Tibial nerve (tissue), 4 donors: ENCODE measurements at places on chromosomes 7 and 10.
A peak's percentile ranks its signal among the peaks of the same experiment; 100 is the strongest.

DNA sequence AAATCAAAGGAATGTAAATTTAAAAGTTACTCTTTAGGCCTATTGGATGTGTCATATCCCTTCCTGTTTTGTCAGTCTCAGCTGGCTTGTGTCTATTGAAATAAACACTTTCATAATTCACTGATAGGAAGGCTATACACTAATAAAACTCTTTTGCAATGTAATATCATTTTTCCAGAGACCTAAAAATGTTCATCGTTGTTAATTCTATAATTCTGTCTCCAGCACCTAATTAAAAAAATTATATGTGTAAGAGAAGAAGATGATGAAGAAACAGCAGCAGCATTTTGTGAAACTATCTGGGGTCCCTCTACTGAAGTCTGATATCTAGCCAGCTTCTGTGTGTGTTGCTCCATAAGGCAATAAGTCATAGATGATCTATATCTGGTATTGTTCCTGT, 602.7 kb downstream of the ETV1 start:
- DNase-seq: no peak

GRCh38 chr10:22927661-22928403, at the start of gene ARMC3:
Gene ARMC3, plus strand, starts transcription at chr10:22928053. Its CDS starts 3,944 bp downstream, at chr10:22931997.
- no peak for DNase-seq

DNA sequence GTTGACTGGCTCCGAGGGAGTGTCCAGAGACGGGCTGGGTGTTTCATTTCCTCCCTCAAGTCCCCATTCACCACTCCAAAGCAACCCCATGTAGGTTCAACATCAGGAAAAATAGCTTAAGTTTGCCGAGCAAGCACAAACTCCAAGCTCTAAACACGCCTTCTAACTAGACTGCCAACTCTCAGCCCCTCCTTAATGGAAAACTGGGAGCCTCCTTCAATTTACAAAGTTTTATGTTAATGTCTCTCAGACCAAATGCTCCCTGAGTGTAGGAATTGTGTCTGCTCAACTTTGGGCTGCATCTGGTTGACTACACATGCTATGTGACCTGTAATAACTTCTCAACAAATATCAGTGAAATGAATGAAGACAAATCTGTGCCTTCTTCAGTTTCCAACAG, 87.5 kb downstream of the FAM204A start:
- no peak for DNase-seq

GRCh38 chr10:89645742-89646172, 715 bp upstream of the PANK1 start:
- DNase-seq: no peak

- DNase-seq: no peak
Measured at GRCh38 chr7:15848901-15849300, 162.4 kb upstream of the MEOX2 start.

DNA sequence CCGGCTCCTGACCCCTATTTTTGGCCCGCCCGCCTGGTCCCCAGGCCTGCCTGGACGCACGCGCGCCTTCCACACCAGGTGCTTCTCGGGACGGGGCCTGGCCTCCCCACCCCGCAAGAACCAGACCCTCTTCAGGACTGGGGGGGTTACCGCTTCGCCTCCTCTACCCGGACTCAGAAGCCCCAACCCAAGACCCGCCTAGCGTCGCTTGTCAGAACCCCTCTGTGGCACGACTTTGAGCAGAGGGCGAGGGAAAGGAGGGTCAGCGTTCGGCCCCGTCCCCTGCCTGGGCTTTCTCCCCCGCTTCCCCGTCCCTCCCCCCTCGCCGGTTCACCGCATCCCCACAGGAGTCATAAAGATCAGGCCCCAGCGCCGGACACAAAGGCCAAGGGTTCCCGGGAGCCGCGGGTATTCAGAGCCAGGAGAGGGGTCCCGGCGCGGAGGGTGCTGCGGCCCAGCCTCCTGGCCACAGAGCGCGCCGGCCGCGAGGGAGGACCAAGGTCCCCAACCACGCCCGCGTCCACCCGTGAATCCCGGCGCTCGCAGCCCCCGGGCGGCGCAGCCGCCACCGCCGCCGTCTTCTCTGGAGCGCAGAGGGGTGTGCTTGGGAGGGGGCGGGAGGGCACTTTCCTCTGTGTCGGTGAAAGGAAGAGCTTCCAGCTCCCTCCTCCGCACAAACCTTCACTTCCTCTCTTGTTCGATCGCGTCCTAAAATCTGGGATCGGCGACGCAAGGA, 351.9 kb downstream of the DNAJB6 start:
- no peak for DNase-seq

DNA sequence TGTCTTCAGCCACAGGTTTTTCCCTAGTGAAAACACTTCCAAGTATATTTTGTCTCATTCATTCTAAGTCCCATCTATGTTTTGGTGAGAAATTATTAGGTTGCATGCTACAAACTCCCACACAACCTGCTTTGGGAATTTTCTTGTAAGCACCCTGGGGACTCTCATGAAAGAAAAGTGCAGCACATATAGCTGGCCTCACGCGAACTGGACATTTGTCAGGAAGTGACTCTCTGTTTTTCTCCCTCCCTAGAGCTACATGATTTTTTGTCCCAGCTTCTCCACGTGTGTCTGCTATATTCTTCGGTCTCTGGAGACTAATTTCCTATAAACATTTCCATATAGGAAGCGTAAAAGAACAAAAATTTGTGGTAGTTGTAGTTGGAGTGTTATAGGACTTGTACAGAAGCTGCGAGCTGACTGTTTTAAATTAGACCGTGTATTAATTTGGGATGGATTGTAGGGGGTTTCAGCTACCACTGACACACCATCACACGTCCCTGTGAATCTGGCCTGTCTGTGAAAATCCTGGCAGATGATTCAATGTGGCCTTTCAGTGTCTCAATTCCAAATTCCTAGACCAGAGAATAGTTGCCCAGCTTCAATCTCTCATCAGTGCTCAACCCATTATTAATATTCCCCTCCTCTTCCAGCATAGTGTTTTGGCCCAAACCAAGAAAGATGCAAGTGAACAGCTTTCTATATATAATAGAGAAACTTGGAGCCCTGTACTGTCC, 40.2 kb downstream of the ARL4A start:
- DNase-seq: no peak

DNA sequence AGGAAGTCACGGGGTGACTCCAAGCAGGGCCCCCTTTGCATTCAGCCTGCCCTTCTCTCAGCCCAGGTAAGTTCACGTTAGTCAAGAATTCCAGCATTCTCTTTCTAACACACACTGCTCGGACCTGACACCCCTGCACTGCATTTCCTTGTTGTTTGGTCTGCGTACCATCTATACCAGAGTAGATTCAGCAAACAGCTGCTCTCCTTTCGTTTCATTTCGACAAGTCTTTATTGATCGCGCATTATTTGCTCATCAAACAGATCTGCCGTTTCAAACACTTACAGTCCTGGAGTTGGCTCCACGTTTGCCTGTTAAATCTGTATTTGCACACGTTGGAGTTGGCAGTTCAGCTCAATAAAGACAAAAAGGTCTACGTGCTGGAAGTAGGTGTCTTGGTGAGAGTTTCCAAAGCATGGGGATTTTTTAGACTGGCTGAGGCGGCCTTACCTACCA, 495.1 kb downstream of the RPS24 start:
- no peak for DNase-seq

DNA sequence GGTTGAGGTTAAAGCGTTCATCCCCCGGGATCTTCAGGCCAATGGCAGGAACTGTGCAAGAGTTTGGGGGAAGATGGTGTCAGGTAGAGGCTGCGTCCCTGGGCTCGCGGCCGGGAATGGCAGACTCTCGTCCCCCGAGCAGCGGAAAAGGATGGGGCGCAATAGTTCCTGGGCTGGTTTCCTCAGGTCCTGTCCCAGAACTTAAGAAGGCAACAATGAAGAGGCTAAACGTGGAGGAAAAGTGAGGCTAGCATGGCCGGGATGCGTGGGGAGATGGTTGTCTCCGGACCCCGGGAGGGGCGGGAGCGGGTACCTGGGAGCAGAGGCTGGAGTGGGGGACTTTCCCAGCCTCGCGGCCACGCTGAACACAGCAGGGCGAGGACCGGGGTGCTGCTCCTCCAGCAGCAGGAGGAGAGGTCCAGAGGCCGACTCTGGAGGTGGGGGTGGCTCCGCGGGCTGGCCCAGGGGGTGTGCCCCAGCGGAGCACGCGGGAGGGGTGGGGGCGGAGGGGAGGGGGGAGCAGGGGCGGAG, 882 bp downstream of the IRF5 start:
- DNase-seq: no peak

DNA sequence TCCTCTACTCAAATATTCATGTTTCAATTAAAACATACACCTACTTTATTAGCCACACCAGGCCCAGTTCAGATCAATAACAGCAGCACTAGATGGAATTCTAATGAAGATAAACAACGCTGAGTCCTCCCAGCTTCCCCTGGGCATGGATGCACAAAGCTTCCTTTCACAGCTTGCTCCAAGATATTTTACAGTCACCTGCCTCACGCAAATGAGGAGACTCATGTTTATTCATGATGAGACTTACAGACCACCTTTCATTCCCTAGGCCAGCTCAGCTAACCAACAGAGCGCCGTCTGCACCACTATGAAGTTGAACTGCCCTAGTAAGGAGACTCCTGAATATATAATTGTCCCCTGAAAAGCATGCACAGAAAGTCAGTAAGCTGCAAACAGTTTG, 283.0 kb upstream of the AOAH start:
- no peak for DNase-seq

DNA sequence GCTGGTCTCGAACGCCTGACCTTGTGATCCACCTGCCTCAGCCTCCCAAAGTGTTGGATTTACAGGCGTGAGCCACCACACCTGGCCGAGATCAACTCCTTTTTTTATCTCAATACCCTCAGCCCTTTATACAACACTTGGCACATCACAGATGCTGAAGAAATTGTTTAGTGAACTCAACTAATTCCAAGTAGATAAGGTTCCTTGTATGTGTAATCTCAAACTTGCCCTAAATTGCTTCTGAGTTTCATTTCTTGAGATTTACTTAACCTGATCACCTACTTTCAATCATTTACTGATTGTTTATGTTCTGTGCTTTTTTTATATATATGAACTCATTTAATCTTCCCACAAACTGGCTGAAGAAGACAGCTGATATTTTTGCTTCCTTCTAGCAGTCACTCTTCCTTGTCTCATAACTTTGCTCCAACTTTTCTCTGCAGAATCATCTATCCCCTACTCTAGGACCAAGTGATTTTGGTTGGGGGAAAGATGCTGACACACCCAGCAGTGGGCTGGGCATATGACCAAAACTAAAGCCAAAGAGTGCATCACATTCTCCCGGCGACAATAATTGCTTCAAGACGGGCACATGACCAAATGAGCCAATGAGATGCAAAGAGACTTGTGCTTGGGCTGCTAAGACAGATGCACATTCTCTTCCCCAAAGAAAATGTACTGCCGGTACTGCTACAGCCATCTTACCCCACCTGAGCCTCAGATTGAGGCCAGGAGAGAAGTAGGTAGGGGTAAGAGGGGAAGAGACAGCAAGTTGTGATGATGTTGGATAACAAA, 40.3 kb upstream of the ARID5B start:
- no peak for DNase-seq

GRCh38 chr7:101707587-101707986, 78.5 kb upstream of the MYL10 start:
- no peak for DNase-seq

- DNase-seq: no peak
Measured at GRCh38 chr10:34454590-34455261, 360.4 kb downstream of the PARD3 start.

DNA sequence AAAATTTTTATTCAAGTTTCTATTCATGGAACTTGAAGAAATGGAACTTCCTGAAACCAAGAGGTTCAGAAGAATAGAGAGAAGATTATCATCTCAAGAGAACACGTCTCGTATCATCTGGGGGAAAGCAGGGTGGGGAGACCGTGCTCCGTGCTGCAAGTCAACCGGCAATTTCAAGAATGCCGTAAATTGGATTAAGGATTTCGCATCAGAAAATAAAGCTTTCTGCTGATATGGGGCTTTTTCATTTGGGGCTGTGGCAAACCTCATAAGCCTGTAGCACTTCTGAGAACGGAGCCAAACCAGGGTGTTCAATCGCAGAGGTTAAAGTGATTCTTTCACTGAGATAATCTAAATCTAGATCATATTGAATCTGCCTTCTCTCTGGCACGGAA, 150.1 kb upstream of the NPS start:
- no peak for DNase-seq

- DNase-seq: no peak
Measured at GRCh38 chr7:22622116-22622785, 104.7 kb upstream of the IL6 start.

GRCh38 chr7:35467456-35467978, 213.6 kb upstream of the TBX20 start:
- DNase-seq: no peak

GRCh38 chr7:130276796-130277762, 10.4 kb downstream of the CPA2 start:
- no peak for DNase-seq

GRCh38 chr10:1035201-1035600, 9.5 kb upstream of the IDI2 start:
- DNase-seq: no peak

DNA sequence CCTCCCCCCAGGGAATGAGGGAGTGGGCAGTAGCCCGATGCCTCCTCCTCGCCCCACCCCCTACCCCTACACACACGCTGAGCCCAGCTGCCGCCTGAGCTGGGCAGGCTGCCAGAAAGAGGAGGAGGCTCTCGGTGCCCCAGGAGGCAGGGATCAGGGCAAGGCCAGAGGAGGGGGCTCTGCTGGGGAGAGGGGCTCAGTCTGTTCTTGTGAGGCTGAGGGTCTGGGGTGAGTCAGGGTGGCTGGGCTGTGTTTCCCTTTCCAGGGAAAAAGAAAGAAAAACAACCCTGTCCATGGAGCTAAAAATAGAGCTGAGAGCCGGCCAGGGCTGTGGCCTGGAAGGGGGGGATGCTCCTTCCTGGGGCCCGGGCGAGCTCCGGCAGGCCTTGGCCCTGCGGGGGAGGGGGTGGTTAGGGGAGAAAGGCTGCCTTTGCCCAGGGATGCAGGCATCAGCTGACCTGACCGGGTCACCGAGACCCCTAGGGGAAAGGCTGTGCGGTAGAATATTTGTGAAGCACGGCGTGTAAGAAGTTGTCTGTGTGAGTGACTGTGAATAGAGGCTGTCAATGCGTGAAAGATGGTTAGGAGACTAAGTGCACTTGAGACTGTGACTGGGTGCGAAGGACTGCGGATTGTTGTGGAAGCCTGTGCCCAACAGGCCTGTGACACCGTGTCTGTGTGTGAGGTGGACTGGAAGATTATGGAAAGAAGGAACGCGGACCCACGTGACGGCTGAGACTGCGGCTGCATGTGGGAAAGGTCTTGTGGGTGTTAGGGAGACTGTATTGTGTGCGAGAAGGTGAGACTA, 1.2 kb upstream of the LZTS2 start:
- DNase-seq: peak; percentile 79

GRCh38 chr10:2978111-2978510, 89.2 kb upstream of the PFKP start:
- no peak for DNase-seq

DNA sequence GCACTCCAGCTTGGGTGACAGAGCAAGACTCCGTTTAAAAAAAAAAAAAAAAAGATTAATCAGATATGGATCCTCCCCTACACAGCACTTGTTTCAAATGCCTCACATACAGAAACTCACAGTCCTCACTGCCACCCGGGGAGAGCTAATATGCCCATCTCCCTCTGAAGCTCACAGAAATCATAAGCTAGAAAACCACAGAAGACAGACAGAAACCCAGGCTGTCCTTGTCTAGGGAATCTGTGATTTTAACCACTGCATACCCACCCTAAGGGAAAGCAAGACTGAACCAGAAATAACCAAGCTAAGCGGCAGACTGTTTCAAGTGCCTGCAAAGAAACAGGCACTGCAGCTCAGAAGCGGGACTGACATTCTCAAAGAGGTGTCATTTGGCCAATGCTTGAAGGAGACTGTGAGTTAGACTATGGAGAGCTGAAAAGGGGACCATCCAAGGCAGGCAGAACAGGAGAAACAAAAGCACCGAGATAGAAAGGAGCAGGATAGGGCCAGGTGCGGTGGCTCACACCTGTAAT, 37.6 kb downstream of the SLC37A3 start:
- no peak for DNase-seq
